ENCODE measurements at places on chromosomes 4 and X.
A peak's percentile ranks its signal among the peaks of the same experiment; 100 is the strongest.

DNA sequence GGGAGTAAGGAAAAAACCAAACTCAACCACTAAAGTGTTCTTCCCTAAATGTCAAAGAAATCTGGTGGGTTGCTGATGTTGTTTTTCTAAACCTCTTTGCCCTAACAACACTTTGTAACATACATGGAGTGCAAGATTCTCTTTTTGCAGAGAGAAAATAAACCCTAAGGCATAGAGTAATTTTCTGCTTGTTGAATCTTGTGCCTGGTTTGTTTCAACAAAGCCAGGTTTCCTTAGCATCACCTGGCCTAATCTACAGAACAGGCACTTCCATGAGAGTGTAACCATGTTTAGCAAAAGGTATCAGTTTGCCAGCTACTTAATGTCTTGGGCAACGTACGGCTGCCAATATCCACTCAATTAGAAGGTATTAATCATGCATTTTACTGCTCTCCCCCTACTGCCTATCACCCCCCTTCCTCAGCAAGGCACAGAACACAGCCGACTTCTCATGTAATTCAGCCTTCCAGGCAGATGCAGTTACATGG lies 219.2 kb downstream of the MAML3 start:
- DNase-seq: no peak

- no peak for DNase-seq
Measured at GRCh38 chr4:14178421-14178820, 550.9 kb upstream of the BOD1L1 start.

- no peak for DNase-seq
Measured at GRCh38 chr4:84597450-84597849, 14.5 kb downstream of the CDS1 start.

- DNase-seq: no peak
Measured at GRCh38 chr4:15158406-15159091, 156.3 kb downstream of the CPEB2 start.

DNA sequence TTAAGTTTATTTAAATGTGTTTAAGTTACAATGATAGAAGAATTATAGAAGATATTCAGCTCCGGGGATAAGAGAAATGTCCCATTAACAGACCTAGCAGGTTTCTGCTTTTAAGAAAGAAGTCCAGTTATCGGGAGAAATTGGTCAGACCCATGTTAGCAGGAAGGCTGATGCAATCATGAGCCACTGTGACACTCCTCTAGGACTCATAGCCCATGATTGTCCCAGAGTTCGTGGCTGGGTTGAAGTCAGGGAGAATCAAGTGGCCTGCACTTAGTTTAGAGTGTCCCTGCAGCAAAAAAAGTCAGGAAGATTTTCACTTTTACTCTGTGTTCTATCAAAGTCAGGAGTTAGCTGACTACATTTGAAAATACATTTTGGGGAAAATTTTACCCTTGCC lies 72.0 kb downstream of the TMEM144 start:
- no peak for DNase-seq

DNA sequence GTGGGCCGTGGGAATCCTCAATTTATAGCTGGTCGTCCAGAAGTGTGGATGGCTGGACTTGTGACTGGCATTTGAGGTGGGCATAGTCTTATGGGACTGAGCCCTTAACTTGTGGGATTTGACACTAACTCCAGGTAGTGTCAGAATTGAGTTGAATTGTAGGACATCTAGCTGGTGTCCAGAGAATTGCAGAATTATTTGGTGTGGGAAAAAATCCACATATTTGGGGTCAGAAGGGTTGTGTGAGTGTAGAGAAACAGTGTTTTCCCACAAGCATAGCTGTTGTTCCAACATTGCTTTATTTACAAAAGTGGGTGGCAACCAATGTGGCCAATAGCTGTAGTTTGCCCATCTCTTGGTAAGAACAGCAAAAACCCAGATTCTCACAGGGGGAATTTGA lies 91.3 kb downstream of the MOSPD2 start:
- no peak for DNase-seq

- no peak for DNase-seq
Measured at GRCh38 chr4:56762484-56763250, 58.8 kb downstream of the SPINK2 start.

DNA sequence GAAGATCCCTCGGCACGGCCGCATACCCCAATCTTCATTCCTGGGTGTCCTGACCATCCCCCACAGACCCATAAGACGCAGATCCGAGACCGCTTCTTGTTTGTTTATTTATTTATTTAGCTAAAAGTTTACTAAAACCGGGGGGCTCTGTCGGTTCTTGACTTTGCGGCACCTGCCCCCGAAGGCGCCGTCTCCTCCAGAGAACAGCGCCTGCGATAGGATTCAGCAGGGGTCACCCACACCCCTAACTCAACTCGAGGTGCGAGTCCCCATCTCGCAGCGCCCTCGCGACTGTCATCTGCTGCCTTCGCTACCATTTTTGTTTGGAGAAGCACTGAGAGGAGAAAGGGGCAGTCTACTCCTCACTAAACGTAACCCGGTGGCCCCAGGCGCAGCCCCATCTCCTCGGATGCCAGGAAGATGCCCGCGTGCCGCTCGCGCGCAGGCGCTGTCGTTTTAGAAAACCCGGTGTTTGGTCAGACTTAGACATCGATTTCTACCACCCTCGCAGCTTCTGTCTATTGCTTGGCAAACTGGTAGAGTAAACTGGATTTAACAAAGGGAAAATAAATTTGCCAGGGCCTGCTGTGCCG lies 18.9 kb upstream of the GPR101 start:
- DNase-seq: peak; percentile 73

GRCh38 chr4:6840062-6840976 lies 57.8 kb downstream of the KIAA0232 start:
- no peak for DNase-seq

GRCh38 chr4:153398713-153399112 lies 54.2 kb downstream of the MND1 start:
- no peak for DNase-seq

DNA sequence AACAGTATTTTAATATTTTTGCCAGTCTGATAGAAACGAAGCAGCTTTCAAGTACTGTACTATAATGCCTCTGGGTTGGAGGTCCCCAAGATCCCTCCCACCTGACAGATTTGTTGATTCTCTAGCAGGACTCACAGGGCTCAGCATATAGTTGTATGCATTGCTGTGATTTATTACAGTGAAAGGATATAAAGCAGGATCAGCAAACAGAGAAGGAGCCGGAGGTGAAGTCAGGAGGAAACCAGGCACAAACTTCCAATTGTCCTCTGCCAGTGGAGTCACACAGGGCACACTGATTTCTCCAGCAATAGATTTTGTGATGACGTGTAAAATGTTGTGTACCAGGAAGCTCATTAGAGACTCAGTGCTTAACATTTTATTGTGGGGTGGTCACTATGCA lies 19.0 kb downstream of the USP53 start:
- no peak for DNase-seq

DNA sequence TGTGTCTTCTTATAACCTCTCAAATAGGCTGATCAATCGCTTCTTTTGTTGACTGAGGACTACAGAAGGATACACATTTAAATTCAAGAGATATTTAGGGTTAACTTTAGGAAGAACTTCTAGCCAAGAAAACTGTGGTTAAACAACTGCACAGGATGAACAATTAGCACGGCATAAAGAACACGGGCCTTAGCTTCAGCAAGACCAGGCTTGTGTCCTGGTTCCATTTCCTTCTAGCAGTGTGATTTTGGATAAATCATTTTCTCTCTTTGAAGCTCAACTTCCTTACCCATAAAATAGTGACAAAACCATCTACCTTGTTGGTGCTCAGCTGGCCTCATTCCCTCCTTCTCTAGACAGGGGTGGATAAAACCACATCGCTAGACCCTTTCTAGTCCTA lies 117.6 kb downstream of the TSPAN5 start:
- no peak for DNase-seq

GRCh38 chr4:165379678-165380064 lies 863 bp downstream of the CPE start:
- no peak for DNase-seq

- no peak for DNase-seq
Measured at GRCh38 chr4:106367072-106367471, 1.5 kb downstream of the GIMD1 start.

Data from activated CD8-positive, alpha-beta memory T cell treated with anti-CD3 and anti-CD28 coated beads for 24 hours (primary cell).